NCI-H1105 treated with DMSO at 0.1 percent for 48 hours (cell line): ENCODE measurements at places on chromosomes 5 and 9.
A peak's percentile ranks its signal among the peaks of the same experiment; 100 is the strongest.

- peak; percentile 35 for DNase-seq
These were observed 6.5 kb upstream of the FBXO10 start for GRCh38 chr9:37582548-37583157.

- no peak for DNase-seq
These were observed 93.2 kb upstream of the ADAMTS16 start for GRCh38 chr5:5046680-5047502.

DNA sequence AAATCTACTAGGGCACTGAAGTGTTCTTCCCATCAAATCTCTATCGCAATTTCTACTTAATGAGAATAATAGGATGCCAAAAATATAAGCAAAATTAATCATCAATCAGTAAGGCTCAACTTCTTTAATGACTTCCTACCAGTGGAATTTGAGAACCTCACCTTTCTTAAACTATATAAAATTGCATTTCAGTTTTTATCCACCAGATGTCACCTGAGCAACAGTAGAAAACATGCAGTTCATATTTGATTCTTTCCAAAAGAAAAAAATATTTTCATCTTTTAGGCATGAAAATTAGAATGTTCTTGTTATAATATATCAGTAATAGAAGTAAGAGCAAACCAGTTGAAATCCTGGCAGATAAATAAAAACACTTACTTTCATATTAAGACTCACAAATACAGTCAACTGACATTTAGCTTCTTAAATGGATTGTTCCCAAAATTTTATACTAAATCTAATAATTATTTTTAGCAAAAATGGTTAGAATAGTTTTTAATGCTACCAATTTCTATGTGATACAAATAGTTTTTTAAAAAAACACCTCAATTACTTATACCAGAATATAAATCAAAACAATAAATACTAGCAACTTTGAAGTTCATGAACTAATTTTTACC is 13.4 kb upstream of the CCDC112 start:
- peak; percentile 22 for DNase-seq

GRCh38 chr5:146291421-146292074 is 47.1 kb upstream of the POU4F3 start:
- peak; percentile 43 for DNase-seq

DNA sequence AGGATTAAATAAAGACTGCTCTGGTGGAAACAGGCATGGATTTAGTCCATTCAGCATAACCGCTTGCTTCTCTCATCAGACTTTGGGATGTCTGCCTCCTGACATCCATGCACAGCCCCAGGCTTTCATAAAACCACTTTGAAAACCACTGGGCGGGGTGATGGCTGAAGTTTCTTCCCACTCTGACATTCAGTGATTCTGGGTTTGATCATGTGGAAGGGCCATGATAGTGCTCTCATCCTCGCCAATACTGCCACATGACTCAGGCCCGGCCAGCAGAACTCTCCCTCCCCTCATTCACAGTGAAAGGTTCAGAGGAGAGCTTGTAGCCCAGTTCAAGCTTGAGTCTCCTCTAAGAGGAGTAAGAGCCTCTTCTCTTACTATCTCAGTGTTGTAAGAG is 29.6 kb upstream of the GLRA1 start:
- DNase-seq, result no peak
